Effector memory CD8-positive, alpha-beta T cell (primary cell): ENCODE measurements at places on chromosomes 2 and 18.

DNA sequence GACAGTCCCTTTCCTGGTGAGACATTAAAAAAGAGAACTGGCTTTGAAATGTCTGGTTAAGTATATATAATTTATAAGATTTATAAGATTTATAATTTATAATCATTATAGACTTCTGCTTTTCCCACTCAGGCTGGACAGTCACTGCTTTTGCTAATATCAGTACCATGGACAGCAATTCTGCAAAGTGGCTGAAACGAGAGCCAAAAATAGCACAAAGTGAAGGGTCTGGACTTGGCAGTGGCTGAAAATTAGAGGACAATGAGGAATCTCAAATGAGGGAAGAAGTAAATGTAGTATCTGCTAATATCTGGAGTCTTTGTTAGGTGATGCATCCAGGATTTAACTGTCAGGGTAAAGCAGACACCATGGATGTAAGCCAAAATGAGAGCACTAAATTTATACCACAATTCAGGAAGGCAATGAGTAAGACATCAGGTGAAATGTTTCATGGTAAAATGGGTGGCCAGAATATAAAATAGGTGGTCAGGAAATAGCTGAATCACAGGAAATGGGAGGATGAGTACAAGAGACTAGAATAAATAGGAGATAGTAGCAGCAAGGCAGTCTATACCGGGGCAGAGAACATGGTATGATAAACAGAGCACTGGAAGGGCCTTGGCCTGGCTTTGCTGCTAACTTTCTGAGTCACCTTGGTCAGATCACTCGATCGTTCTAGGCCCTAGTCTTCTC lies 39.6 kb upstream of the BOD1L2 start:
- DNase-seq = no peak

GRCh38 chr2:173644146-173644545 lies 289.5 kb downstream of the CDCA7 start:
- DNase-seq = no peak

- no peak for DNase-seq
These were observed 141.6 kb upstream of the SP3 start for GRCh38 chr2:174106736-174107135.

DNA sequence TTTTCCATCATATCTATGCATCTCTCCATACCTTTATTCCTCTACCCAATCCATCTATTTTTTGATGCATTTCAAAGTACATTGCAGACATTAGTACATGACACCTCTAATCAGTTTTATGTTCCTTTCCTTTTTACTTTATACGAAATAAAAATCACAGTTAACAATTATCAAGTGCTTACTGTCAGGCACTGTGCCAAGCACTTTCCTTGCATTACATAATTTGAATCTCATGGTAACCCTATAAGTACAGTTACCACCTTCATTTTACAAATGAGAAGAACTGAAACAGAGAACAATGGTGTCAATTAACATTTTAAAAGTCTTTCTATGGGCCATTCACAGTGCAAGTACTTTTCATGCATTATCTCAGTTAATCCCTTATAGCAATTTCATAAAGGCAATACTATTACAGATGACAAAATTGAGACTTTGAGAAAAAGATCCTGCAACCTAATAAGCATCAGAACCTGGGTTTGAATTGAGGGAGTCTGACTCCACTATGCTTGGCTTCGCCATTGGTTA lies 544.4 kb upstream of the TNP1 start:
- DNase-seq = no peak

DNA sequence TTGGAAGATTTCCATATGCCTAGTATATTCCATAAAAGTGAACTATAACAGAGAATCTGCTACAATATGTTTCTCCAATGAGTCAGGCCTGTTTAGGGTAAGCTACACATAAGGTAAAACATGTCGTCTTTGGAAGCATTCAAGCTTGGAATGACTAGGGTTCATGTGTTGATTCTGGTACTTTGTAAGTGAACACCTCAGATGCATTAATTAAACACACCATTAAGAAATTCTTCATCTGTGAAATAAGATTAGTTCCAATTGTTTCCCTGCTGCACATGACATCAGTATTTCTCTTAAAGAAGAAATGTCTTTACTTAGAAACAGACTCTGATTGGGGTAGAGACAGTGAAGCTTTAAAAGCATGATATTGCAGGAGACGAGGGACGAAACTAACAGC lies 461.1 kb upstream of the NXPH2 start:
- DNase-seq = no peak

GRCh38 chr18:76866666-76867065 lies 44.3 kb downstream of the ZNF236 start:
- DNase-seq = no peak

DNA sequence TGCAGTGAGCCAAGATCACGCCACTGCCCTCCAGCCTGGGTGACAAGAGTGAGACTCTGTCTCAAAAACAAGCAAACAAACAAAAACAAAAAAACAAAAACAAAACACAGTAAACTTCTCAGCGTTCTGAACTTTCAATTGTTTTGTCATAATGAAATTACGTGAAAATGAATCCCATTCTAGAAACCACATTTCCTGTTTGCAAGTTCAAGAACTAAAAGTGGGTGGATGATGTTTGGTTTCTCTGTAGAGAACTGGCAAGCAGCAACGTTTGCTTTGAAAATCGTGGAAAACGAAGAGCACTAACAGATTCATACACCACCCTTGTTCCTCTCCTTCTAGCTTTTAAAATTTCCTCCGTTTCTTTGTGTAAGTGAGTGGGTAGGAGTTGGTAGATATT lies 226.1 kb upstream of the LYPD1 start:
- DNase-seq = no peak

- no peak for DNase-seq
These were observed 129.7 kb upstream of the SIX2 start for GRCh38 chr2:45138904-45139303.

DNA sequence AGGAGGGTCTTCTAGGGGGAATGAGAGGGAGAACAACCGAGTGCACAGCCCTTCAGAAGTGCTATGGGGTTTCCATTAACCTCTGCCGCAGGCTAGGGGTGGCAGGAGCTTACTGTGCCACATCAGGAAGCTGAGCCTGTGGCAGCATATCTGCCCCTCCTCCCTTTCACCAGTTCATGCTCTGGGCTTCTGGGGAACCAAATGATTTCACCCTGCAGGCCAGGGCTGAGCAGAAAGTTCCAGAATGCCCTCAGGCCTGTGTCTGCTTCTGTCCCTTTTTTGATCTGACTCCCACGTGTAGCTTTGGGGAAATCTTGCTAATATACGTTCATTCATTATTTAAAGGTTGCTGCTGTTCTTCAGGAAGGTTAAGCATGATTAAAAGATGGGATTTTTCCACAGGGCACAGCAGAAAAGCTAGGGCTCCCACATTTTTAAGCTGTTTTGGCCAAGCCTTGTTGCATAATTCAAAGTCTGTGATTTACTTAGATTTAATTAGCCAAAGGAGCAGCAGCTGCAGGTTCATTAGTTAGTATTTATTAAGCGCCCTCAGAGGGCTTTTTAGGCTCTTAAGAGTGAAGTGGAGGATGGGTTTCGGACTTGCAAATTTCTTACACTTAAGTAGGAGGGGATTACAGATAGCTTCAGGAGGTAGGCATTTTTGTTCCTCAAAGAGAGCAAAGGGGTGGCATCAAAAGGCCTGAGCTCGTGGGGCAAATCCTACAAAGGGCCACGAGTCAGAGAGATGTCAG lies 10.2 kb downstream of the TMEM247 start:
- no peak for DNase-seq

GRCh38 chr2:9328931-9329330 lies 94.4 kb downstream of the ITGB1BP1 start:
- no peak for DNase-seq

- no peak for DNase-seq
These were observed 979 bp upstream of the FAHD2B start for GRCh38 chr2:97095661-97096060.

DNA sequence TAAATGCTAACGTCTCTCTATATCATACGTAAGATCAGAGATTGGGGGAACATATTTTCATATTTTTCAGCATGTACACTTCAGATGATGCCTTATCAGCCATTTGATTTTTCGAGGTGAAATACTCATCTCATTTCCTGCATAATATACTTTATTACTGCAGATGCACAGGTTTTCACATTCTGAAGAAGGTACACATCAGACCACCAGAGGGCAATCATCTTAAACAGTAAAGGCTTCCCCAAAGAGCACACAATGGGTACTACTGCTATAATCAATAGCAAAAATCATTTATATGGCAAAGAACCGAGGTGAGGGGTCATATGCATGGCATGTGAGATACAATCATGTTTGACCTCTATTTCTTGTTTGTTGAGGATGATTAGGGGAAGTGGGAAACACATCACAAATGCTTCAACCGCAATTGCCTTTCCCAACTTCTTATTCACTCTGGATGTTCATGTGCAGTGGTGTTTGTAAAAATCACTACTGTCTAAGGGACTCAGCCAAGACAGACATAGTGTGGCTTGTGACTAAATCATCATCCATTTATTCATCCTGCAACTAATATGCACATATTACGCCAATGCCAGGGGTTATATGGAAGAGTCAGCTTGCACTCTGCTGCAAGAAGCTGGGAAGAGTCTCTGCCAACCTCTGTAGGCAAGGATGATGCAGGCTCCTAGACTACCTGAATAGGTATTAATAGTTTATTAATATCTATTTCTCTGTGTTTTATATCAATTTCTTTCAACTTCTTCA lies 118.7 kb downstream of the EPB41L3 start:
- DNase-seq = no peak

- DNase-seq = no peak
These were observed 7.3 kb downstream of the MYO5B start for GRCh38 chr18:50187659-50188058.

DNA sequence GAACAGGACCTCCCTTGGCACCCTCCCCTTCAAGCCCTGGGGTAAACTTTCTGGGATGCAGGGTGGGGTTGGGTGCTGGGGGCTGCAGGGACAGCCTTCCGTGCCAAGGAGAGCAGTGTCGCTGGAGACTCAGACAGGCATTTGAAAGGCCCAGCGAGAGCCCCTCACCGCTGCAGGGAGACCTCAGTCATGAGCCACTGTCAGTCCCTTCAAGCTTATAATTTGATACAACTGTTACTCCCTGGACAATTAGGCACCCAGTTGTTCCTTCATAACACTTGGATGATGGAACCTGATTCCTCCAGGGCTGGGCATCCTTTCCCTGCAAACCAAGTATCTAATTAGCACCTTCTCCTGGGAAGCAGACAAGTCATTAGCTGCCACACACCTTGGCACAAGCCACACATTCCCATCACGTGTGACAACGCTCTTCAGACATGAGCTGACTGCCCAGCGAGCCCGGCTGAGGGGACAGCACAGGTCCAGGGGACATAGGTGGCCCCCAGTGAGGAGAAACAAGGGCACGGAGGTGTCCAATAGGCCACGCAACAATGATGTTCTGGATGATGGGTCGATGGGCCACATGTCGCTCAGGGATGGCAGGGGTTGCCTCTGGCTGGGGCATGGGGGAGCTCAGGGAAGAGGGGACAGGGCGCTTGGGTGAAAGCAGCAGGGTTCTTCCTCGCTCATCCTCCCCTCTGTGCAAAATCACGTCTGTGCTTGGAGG lies 59.6 kb downstream of the KCNF1 start:
- no peak for DNase-seq

- no peak for DNase-seq
These were observed 23.4 kb downstream of the FBLN7 start for GRCh38 chr2:112161431-112162145.

DNA sequence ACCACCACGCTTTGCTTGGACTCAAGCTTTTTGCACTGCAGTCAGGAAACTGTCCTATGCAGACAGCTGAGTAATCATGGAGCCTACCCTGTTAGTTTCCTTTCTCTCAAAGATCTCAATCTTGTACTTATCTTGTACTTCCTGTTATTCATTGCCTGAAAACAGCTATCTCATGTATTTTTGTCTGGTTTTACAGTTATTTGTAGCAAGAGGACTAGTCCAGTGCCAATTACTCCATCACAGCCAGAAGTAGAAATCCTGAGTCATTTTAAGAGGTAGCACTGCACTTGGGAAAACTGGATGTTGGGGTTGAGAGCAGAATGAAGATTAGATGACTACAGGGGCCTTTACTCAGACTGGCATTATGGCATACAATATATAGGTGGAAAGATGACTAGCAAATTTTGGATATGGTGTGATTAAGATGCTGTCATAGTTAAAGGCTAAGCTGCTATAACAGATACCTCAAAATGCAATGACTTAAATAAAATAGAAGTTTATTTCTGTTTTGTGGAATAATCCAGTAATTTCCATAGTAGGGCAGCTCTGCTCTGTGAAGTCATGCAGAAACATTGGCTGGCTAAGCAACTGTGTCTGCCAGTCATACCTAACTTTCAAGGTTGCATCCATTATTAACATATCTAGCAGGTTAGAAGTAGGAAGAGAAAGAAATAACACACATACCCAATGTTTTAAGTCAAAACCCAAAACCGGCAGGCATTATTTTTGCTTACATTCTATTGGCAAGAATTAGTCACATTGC lies 21.1 kb upstream of the CHMP3 start:
- DNase-seq = no peak

DNA sequence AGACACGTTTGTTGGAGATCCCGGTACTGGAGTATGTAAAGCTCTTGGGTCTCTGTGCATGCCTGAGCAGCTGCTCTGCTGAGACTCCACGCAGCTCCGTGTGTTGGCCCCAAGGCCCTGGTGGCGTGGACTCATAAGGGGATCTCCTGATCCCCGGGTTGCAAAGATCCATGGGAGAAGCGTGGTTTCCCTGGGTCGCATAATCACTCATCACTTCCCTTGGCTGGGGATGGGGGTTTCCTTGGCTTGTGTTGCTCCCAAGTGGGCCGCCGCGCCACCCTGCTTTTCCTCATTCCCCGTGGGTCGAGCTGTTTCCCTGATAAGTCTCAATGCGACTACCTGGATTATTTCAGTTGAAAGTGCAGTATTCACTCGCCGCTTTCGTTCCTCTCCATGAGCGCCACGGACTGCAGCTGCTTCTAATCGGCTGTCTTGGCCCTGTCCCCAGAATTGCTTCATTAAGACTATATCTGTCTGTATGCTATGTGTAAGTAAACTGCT lies 76.0 kb downstream of the EPC2 start:
- no peak for DNase-seq

GRCh38 chr18:32026491-32027086 lies 8.0 kb downstream of the RNF125 start:
- no peak for DNase-seq

DNA sequence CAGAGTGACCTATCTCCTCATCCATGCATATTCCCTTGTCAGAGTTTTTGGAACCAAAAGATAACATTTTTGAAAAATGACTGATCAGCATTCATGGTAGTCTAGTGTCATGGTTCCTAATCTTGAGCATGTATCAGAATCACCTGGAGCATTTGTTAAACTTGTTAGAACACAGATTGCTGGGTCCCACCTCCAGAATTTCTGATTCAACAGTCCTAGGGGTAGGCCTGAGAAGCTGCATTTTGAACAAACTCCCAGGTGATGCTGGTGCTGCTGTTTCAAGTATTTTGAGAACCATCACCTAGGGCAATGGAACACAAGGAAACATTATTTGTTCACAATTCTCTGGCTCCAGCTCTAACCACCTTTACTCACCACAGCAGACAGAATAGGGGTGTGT lies 21.0 kb downstream of the TMEM200C start:
- DNase-seq = no peak

DNA sequence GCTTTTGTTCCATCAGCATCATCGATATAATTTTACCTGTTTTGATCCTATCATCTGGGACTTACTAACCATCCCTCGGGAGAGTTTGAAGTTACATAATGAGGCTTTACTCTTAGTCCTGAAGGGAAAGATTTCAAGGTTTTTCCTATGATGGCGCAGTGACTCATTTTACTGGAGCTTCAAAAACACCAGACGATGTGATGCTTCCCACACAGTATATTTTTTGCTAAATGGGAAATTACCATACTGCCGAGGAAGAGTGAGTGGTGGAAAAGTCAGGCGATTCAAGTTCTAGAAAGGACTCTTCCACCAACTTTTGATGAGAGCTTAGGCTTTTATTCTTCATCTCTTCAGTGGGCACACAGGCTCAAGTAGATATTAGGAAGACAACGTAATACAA lies 44.6 kb upstream of the GCG start:
- no peak for DNase-seq
